ENCODE measurements at places on chromosomes 2 and 18.

GRCh38 chr18:34771958-34772357 lies 61.9 kb downstream of the DTNA start:
- DNase-seq = no peak

- DNase-seq = no peak
Measured at GRCh38 chr2:85583667-85584353, 421 bp upstream of the VAMP5 start.

DNA sequence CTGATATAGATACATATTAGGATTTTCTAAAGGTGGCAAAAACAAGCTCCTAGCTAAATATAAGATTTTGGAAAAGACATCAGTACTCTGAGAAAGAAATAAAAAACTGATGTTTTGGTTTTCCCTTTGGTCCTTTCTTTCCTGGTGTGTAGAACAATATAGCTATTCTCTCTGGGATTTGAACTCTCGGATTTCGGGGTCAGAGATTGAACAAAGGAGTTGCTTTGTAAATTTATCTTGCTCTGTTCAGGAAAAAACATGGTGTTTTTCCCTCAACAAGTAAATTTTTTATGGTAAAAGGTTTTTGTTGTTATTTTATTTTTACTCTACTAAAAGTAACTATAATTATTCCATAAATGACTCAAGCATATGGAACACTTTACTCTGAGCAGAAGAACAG lies 889.3 kb downstream of the ERBB4 start:
- DNase-seq = no peak

- no peak for DNase-seq
Measured at GRCh38 chr2:53751728-53752127, 15.9 kb upstream of the CHAC2 start.

DNA sequence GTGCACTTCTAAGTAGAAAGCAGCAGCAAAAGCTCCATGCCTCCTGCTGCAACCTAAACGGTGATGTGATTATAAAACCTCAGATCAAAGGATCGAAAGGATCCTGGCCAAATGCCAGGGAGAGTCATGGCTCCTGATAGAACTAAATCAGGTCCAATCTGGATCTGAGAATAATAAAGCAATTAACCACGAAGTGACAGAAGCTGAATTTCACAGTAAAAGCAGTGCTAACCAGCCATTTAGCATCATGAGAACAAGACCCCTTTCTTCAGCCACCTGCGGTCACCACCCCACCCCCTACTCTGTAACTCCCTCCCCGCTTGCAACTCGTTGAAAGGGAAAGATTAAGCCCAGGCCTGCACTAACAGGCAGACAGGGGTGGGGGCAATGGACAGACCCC lies 748.7 kb downstream of the BCL11A start:
- DNase-seq = no peak

DNA sequence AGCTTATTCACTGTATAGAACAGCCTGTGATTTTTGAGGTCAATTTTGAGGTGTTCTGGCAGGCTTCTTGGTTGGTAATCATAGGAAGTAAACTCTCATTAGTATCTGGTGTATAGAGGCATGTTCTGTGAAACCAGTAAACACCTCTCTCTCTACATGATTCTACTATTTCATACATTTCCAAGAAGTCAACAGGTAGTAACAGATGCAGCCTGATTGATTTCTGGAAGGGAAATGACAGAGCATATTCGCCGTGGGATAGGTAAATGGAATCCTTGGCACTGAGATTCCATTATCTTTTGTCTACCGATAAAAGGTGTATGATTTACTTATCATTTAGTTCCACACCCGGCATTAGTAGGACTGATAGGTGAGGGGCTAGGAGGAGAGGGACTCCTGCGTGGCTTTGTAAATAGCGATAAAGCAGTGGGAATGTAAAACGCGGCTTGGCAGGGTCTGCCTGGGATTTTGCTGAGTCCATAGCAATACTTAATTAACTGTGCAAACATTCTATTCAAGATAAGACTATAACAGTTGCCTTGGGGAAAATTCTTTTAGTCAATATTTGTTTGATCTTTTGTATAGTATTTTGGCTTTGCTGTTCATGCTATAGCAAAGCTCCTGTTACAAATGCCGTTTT lies 32.3 kb downstream of the LYPD6B start:
- DNase-seq = no peak

GRCh38 chr2:9388950-9389911 lies 34.1 kb downstream of the ITGB1BP1 start:
- no peak for DNase-seq

DNA sequence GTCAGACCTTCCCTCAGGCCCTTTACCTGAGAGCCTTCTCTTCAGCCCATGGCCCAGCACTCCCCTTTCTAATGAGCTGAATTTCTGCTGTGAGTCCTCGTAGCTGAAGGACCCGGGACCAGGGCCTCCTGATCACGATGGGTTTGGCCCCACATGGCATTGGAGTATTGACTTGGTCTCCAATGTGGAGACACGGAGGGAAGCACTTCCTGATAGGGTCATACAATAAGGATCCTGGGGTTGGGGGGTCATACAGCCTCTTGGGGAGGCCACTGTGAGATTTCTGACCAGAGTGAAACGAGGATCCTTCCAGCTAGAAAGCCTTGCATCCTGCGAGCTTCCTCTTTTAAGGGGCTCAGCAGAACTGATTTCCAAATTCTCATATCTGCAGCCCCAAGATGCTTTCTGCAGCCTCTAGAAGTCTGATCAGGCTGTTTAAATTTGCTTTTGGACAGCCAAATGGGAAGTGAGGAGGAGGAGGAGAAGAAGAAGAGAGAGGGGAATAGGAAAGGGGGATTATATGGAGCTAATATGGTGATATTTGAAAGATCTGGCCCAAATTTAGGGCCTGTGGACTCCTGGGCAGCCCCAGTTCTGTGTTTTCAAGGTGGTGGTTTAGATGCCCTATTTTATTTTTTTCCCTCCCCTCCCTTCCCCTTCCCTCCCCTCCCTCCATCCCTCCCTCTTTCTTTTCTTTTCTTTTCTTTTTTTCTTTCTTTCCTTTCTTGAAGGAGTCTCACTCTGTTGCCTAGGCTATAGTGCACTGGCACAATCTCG lies 38.9 kb downstream of the RHOB start:
- no peak for DNase-seq

- no peak for DNase-seq
Measured at GRCh38 chr18:36352384-36352783, 54.9 kb downstream of the FHOD3 start.

DNA sequence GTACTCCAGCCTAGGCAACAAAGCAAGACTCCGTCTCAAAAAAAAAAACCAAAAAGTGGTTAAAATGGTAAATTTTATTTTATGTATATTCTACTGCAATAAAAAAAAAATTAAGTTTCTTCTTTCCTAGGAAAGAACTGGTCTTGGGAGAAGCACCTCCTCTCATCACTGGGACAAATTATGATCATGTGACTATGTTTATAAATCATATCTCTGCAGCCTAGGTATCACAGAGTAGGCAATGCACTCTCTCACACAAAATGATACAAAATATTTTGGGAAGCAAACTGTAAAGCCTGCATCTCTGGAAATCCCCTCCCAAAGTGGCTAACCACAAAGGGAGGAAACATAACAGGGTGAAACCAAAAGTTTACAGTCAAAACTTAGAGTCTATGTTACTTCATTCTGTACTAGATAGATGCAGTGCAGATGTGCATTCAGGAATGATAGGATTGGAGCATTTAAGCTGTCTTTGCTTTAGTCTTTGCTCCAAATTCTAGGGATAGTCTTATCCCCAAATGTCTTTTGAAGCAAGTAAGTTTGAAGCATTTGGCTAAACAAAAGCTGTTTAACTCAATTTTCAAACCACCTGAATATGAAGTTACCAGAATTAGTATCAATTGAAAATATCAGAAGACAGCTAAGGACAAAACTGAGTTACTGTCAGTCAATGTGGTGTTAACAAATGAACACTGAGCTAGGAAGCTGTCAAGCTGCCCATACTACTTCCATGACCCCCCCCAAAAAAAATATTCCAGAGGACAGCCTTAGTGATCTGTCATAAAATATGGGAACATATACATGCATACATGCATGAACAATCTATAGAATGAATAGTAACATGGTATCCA lies 21.1 kb upstream of the MALT1 start:
- DNase-seq = no peak

- DNase-seq = no peak
Measured at GRCh38 chr2:215780907-215781685, 232.3 kb downstream of the MREG start.

- no peak for DNase-seq
Measured at GRCh38 chr2:99710721-99711120, 220.9 kb upstream of the REV1 start.

- no peak for DNase-seq
Measured at GRCh38 chr2:240794178-240794721, 25.8 kb downstream of the KIF1A start.

Measured in anterior cingulate cortex (tissue), 58 donors.